ENCODE measurements at places on chromosomes 3 and 15.

GRCh38 chr3:153634683-153635082, 472.7 kb downstream of the RAP2B start:
- no peak overlapping the region for H3K27ac ChIP-seq
- no peaks in the 10 kb centered on the region for H3K4me1 ChIP-seq
- H3K4me3 ChIP-seq, result no peak overlapping the region
- H3K27me3 ChIP-seq, result peaks cover 6% of the 10 kb centered on the region

DNA sequence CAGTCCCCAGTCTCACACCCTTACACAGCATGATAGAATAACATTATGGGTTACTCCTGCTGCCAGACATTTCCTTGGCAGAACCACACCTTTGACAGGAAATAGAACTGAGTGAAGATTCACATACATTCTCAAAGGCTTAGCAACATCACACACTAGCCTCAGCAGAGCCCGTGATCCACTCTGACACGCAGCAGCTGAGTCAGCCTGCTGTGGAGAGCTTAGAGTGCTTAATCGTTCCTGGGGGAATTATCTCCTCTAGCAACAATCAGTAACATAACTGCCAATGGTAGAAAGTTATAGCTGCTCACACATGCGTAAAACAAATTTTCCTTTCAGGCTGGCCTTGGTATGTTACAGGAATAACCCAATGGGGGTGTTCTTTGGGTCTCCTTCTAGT, 382.1 kb downstream of the GAP43 start:
- no peaks in the 10 kb centered on the region for H3K27me3 ChIP-seq
- no peak for DNase-seq
- H3K4me1 ChIP-seq, result peaks cover 19% of the 10 kb centered on the region
- H3K27ac ChIP-seq, result peak overlapping the region; percentile 67

GRCh38 chr3:58874795-58875194, 175.0 kb downstream of the CFAP20DC start:
- peak overlapping the region; percentile 85 for H3K27ac ChIP-seq
- H3K36me3 ChIP-seq, result no peaks in the 10 kb centered on the region
- H3K4me1 ChIP-seq, result peaks cover 7% of the 10 kb centered on the region
- no peak overlapping the region for H3K4me3 ChIP-seq
- H3K27me3 ChIP-seq, result no peaks in the 10 kb centered on the region

- H3K4me3 ChIP-seq, result peak overlapping the region; percentile 30
- H3K36me3 ChIP-seq, result no peaks in the 10 kb centered on the region
- peaks cover 10% of the 10 kb centered on the region for H3K4me1 ChIP-seq
- DNase-seq, result peak; percentile 63
- no peak overlapping the region for H3K27ac ChIP-seq
- peaks cover 17% of the 10 kb centered on the region for H3K27me3 ChIP-seq
Observed at GRCh38 chr15:70100474-70101341, 3.0 kb upstream of the TLE3 start.

Data from SK-N-SH (cell line).